Myocyte (in vitro differentiated cells): ENCODE measurements at places on chromosomes 5 and 9. TPM values are rescaled to one million over a fixed set of nuclear protein-coding genes. Genes with fewer than 3 reads are reported as not detected.

Gene RORB
- total RNA-seq, result not detected in 2 replicates

Gene SLCO6A1
- total RNA-seq, result 0.16 TPM in 1 of 2 replicates, not detected in the other

Gene SCGB3A2
- not detected in 2 replicates for total RNA-seq

GRCh38 chr5:169369130-169369529, 68.2 kb upstream of the SLIT3 start:
- DNase-seq, result no peak

DNA sequence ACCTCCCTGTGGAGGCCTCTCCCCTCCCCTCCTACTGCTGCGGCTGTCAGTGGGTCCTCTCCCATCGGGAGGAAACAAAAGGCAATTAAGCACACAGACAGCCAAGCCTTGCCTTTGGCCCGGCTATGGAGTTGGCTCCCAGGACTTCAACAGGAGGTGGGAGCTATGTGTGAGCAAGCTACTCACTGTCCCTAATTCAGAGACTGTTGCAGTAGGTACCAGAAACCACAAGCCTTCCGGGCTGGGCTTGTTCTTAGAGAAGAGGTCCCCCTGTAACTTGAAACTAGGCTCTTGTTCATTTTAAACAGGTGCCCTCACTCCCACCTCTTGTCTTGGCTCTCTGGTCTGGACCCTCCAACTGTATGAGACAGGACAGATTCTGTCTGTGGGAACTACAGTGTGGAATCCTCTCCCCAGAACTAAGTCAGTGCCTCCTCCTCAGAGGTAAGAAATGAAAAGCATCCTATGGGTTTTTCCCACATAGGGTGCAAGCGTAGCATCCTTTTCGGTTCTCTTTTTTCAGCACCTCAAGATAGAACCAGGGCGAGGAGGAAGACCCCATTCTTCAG, 561.1 kb downstream of the EBF1 start:
- no peak for DNase-seq

DNA sequence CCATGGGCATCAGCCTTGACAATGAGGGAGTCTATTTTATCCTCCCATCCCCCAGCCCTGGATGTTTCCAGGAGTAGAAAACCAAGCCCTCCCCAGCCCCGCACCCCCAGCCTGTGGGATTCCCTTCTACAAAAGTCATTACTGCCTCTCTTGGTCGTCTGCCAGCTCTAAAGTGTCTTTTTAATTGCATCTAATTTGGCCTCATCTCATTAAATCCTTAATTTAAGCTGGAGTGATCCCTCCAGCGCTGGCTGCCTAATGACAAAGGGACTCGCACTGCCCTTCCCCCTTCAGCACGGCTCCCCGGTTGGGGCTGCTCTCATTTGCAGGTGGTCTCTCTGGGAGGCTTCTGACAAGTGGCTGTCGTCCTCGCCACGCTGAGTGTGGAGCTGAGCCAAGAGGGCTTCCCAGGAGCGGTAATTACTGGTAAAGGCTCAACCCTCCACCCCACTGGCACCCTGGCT, 107.9 kb upstream of the ALDH1B1 start:
- DNase-seq, result no peak

DNA sequence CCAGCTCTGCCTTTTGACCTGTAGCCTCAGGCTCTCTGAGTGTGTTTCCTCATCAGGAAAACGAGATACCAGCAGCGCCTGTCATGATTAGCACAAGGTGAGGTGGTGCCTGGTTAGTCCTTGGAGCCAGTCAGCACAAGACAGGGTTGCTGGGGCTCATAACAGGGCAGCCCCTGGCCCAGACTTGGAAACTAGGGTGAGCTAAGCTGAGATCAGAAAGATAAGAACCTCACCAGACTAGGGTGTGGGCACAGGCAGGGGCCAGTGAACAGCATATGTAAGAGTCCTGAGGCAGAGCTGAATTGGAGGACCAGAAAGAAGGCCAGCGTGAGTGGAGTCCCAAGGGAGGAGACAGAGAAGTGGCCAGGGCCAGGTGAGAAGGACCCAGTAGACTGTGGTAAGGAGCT, 42.7 kb upstream of the FUBP3 start:
- no peak for DNase-seq

GRCh38 chr5:42267091-42267490, 156.1 kb upstream of the GHR start:
- no peak for DNase-seq

GRCh38 chr5:142025637-142026036, 12.8 kb upstream of the GNPDA1 start:
- no peak for DNase-seq

DNA sequence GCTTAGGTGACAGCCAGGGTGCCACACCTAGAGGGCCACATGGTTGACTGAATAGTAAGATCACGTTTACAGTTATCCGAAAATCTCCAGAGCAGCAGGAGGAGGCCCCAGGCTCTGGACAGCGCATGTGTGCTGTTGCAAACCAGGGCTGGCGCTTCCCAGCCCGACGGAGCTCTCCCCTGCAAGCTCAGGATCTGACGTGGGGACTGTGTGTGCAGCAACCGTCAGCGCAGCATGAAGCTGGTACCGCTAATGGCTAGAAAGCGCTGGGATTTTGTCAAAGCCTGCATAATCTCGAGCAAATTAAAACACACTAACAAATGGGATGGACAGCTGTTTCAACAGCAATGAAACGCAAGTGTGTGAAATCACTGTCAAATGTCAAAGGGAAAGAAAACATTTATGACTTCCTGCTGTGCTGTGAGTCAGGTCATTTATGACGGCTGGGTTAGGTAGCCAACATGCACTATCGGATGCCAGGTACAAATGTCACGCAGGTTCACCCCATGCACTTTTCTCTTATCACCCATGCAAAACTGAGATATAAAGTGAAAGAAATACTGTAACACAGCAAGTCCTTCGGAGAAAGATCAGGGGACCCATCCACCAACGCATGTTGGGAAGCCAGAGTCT, 7.5 kb downstream of the SURF4 start:
- DNase-seq, result peak; percentile 52

GRCh38 chr9:18580151-18580550, 106.2 kb downstream of the ADAMTSL1 start:
- DNase-seq, result no peak
